ENCODE measurements at places on chromosomes 7 and 10.

DNA sequence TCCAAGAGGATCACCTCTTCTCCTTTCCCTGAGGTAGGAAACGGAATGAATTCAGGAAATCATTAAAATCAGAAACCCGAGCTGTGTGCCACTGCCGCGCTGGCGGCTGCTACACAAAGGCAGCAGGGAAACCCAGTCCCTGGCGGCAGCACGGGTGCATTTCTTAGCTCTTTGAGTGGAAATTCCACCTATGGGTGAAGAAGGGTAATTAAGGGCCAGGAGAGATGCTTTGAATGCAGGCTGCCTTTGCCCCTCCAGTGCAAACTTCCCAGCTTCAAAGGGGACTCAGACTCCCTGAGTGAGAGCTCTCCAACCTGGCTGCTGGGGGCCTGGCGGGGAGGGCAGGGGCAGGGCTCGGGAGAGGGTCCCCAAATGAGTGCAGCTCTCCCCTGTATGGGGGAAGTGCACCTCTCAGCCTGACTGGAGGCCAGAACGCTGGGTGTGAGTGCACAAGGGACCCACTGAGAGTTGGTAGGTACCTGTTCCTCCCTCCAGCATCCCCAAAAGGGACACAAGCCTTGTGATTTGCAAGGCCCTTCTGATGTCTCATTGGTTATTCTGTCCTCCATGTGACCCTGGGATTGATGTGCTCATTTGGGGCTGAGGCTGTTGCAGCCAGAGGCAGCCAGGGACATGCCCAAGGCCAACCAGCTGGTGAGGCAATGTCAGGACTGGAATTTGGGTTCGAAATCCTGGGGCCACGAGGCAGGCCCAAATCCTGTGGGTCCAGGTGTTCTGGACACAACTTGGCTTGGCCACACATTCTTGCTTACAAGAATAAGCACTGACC is 16.3 kb upstream of the ZMIZ1 start:
- peak; percentile 49 for DNase-seq

GRCh38 chr10:104396581-104396980 is 42.9 kb downstream of the CFAP58 start:
- DNase-seq = no peak

- no peak for DNase-seq
Observed at GRCh38 chr7:83546586-83546985, 102.4 kb downstream of the SEMA3E start.

GRCh38 chr7:3272691-3273141 is 28.3 kb upstream of the SDK1 start:
- DNase-seq = no peak

- DNase-seq = peak; percentile 67
Observed at GRCh38 chr10:70602665-70603448, at the start of gene PRF1. Gene PRF1 (minus strand): TSS chr10:70602741. CDS start chr10:70600902, 1,839 bp downstream.

Measured in mucosa of descending colon (tissue), 3 donors.